Glutamatergic neuron (in vitro differentiated cells): ENCODE measurements at places on chromosomes 2 and 18. TPM values are rescaled to one million over a fixed set of nuclear protein-coding genes. Genes with fewer than 3 reads are reported as not detected.

The SULT6B1 gene
- total RNA-seq, result not detected

GRCh38 chr2:74429487-74430451 lies 8.2 kb downstream of the WDR54 start:
- no peak for DNase-seq

DNA sequence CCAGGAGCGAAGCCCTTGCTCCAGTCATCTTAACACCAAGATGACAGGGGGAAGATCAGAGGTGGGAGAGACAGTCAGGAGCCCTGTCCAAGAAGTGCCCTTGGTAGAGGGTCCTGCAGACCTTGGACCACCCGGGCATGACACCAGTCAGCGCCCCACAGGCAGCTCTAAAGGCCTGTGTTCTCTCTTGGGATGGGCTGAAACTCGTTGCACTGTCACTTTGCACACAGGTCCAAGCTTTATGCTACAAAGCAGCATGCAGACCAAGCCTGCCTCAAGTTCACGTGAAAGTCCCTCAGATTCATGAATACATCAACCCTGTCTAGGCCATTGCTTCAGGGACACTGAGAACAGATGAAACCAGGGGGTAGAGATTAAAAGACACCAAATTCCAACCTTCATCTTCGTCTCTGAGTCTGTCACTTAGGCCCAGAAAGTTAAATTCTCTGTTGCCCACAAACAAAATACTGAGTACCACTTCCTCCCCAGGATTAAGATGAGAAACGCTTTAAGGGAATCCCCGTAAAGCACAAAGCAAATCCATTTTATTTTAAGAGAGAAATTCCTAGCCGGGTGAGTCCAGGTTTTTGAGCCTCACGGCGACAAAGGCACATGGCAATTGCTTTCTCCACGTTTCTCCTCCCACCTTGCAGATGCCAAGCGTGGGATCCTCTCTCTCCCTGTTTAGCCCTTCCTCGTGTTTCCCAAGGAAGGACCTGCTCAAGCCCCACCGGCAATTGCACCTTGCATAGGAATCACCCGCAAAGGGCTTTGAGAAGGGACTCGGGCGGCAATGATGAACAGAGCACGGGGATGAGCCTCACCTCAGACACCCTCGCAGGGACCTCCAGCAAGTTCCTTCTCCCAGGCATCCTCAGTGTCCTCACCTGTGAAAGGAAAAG lies 75.0 kb upstream of the ID2 start:
- DNase-seq, result no peak

DNA sequence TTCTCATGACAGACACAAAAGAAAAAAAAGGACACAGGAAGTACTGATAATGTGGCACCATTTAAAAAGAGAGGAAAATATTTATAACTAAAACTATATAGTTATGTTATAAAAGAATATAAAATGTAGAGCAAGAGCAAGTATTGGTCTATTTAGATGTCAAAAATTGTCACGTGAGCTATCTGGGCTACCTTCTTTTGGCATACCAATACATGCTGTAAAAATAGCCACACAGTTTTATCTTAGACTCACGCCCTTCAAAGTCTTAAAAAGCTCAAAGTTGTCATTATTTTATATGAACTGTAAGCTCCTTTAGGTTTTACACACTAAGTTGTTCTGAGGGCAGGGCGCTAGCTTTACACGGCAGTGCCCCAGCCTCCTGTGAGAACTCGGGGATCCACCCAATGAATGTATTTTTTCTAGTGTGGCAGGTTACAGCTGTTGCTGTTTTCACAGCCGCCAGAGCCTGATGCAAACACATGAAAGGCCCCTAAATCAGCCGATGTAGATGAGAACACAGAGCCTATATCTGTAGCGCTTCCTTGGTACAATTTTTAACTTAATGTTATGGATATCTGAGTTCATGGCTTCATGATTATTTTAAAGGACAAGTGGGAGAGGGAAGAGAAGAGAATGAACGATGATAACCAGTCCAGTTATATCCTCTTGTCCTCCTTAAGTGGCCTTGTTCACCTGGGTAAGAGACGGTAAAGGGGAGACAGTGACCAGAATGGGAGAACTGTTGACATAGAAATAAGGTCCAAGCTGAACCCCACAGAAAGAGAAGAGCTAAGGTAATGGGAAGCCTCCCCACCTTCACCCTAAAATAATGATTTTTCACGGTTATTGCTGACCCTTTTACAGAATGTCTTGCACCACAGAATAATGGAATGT lies 130.8 kb downstream of the CACNB4 start:
- no peak for DNase-seq

The ZNF804A gene
- 23.1 TPM for total RNA-seq

DNA sequence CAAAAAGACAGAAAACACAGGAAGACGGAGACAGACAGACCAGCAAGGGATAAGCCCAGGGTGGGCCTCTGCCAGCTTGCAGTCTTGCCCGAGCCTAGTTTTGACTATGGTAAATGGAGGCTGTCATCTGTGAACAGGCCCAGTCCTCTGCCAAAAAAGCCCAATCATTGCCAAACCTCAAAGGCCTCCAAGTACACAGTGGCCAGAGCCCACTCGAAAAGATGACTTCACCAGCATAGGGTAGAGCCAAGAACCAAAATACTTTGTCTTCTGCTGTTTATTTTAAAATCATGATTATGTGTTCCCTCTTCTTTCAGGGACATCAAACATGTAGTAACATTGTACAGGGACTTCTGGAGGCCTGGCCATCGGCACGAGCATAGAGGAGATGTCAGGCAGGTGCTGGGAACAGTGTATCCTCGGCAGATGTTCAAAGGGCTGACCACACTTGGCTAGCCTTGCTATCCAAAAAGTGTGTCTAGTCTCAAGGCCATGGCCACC lies 66.0 kb downstream of the TTC32 start:
- no peak for DNase-seq

DNA sequence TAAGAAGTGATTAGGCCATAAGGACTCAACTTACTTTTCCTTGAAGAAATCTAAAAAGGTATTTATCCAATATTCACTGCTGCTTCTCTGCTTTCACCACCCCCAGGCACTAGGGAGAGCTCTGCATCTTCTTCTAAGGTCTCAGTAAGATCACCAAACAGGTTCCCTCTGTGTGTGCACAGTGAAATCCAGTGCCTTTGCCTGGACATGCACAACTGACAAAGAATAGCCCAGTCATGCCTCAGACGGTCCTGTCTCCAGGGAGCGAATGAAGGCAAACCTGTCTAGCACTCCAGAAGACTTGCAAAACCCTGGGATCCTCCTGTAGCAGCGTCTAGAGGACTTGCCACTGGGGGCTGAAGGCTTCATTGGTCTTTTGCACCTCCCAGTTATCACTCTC lies 344.5 kb upstream of the LRATD1 start:
- DNase-seq, result no peak

The NEURL3 gene
- total RNA-seq, result not detected

DNA sequence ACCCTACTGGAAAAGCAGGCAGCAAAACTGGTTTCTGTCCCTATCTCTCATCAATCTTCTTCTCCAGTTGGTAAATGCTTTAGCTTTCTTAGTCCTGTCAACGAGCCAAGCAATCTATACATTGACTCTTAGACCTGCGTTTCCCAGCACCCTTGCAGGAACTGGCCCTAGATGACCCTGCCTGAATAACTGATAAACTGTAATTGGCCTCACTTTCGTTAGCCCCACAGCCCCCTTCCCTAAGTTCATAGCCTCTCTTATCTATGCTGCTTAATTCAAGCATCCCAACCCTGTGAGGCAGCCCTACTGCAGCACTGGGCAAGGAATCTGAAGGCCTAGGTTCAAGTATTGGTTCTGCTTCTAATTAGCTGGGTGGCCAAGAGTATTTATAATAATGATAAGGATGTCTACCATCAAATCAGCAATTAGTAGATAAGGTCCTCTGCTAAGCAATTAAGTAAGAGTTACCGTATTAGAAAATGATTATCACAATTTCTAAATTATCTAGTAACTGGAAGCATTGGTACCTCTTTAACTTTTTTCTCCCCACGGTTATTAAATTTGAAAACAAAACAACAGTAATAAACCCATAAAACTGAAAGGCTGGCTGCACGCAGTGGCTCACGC lies 86.4 kb upstream of the RMDN2 start:
- DNase-seq, result no peak

GRCh38 chr18:64618390-64618789 lies 469.5 kb upstream of the LINC00305 start:
- no peak for DNase-seq

DNA sequence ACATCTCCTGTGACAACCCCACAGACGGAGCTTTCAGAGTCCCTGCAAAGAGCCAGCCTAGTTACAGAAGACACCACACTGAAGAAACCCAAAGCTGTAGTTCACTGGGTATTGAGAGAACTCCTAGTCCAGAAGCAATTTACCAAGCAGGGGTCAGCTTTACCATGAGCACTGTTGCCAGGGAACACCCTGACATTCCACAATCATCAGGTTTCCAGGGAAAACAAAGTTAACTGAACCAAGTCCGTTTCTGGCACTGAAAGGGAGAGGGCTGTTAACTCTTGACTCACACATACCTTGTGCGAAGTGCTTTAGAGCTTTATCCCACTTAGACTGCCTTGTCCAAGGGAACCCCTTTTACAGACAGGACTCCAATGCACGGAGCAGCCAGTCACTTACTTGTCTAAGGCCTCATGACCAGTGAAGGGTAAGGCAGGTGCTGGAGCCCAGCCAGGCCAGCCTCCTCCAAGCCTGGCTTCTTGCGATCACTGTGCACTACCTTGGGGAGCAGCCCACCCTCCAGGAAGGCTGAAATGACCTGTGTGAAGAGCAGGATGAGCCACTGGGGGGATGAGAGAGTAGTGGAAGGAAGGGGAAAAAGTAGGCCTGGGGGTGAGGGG lies 53.9 kb downstream of the REEP1 start:
- no peak for DNase-seq

- DNase-seq, result no peak
These were observed 141.0 kb downstream of the ADCYAP1 start for GRCh38 chr18:1045658-1046057.

DNA sequence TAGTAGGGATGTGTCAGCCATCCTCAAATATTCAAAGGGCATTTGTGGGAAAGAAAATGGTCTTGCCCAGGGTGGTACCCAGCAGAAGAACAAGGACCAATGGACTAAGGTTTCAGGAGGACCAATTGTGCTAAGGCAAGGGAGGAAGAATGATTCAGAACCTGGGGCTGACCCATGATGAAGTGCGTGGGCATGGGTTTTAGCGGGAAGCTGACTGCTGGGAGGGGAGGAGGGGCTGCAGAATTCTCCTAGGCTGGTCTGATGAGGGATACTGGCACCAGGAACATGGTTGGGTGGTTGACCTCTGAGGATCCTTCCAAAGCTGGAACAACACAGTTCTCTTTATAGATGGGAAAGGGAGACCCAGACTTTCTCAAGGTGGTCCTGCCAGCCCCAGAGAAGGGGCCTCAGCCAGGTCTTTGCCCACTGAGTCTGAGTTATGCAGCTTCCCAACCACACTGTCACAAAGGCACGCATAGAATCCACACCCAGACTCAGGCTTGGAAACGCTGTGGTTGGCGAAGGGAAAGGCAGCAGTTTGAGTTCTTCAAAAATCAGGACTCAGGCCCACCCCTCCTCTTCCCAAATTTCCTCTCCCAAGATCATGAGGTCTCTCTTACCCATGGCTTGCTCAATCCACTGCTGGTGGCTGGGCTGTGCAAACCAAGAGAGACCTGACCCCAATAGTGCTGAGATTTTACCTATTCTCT lies 37.3 kb downstream of the MARCO start:
- no peak for DNase-seq

The IL36RN gene
- total RNA-seq, result not detected

- no peak for DNase-seq
These were observed 76.7 kb downstream of the EMILIN2 start for GRCh38 chr18:2923464-2923863.
